Stimulated activated CD4-positive, alpha-beta T cell treated with anti-CD3 and anti-CD28 coated beads, Interleukin-15, amount 100 ng/mL, for 24 hours (primary cell): ENCODE measurements at places on chromosomes 2 and 18.

DNA sequence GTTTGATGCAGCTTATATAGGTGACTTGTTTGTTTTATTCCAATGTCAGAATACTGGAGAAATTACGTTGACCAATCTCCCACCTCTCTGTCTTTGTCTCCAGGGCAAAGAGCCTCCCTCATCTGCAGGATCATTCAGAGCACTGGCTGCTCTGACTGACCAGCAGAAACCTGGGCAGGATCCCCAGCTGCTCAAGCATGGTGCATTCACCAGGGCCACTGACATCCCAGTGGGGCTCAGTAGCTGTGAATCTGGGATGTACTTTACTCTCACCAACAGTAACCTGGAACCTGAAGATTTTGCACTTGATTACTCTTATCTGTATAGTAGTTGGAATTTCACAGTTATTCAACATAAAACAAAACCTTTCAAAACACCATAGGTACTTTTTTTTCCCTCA lies 235.9 kb downstream of the ANKRD36 start:
- no peak for DNase-seq

- DNase-seq, result no peak
These were observed 632.5 kb downstream of the SUCLG1 start for GRCh38 chr2:83826577-83826976.

GRCh38 chr2:5841126-5841525 lies 148.9 kb downstream of the SOX11 start:
- DNase-seq, result no peak

DNA sequence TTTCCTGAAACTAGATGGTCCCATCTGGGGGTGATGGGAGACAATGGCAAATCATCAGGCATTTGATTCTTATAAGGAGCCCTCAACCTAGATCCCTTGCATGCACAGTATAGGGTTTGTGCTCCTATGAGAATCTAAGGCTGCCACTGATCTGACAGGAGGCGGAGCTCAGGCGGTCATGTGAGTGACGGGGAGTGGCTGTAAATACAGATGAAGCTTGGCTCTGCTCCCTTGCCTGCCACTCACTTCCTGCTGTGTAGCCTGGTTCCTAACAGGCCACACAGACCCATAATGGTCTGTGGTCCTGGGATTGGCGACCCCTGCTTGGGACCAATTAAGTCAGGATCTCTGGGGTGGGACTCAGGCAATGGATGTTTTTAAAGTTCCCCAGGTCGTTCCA lies 293.4 kb downstream of the ZNF521 start:
- DNase-seq, result no peak

- no peak for DNase-seq
These were observed 26.9 kb upstream of the ASAP2 start for GRCh38 chr2:9179572-9180201.

GRCh38 chr2:190500054-190500502 lies 34.4 kb downstream of the NEMP2 start:
- DNase-seq, result no peak

- DNase-seq, result no peak
These were observed 330.5 kb downstream of the DYSF start for GRCh38 chr2:71783815-71784214.

DNA sequence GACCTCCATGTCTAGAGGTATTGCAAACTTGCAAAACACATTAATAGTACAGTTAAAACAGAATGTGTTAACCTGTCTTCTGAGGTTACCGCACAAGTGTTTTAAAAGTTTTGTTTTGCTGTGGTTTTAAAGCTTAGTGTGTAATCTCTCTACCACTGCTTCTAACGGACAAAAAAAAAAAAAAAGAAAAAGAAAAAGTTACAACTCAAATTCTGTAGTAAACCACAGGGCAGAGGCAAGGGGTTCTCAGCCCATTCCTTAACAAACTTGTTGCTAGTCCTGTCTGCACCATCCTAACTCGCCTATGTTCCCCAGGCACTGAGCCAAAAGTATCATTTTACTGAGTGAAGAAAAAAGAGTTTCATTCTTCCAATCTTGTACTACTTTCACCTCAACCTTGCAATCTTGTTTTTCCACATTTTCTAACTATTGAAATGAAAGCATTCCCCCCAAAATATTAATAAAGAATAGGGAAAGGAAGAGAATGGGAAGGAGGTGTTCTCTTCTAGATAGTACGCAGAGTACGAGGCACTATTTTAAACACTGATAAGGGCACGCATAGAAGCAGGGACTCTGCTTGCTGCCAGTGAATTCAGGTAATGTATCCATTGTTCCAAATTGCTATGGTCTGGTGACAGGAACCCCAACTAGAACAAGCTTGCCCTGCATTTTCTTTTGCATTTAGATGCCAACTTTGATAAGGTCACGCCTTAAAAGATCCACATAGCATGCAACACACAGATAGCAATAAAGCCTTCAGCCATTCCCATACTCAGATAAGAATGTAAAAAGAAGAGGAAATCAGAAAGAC lies 47.1 kb downstream of the IKZF2 start:
- DNase-seq, result no peak

DNA sequence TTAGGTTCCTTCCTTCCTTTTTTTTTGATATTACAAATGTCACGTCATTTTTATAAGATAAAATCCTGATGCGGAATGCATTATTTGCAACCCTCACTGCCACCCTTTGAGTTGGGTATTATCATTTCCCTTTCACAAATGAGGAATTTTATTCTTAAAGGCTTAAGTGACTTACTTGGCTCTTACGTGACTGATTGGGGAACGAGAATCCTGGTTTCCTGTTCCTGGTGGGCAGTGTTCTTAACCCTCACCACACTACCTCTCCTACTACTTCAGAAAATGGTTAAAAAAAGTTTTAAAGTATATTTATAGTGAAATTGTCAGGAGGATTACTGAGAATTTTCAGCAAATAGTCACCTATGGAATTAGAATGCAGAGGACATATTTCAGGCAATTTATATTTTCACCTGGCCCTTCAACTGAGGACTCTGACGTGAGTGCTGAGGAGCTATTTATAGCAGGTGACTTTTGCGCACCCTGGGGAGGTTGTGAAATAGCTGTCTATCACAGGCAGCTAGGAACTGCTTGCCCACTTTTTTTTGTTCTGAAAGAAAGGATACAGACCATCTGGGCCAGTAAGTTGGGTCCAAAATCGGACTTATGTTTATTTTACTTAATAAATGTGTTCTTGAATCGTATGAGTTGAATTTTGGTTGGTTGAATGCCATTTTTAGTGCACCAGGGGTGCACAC lies 18.7 kb upstream of the RASGRP3 start:
- no peak for DNase-seq

DNA sequence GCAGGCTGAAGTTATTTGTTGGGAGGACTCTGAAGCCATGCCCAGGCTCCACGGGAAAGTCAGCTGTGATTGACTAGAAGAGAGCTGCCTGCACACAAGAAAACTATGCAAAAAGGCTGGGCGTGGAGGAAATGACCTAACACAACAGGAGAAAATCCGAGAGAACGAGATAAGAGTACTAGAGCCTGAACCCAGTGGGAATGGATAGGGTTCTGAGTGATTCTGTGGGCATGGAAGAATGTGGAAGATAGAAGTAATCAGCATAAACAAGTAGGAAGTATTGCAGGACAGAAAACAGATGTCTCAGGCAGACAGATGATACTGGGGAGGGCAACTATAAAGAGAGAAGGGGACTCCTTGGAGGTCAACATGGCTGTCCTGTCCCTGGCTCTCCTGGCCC lies 12.1 kb upstream of the COPS8 start:
- no peak for DNase-seq

DNA sequence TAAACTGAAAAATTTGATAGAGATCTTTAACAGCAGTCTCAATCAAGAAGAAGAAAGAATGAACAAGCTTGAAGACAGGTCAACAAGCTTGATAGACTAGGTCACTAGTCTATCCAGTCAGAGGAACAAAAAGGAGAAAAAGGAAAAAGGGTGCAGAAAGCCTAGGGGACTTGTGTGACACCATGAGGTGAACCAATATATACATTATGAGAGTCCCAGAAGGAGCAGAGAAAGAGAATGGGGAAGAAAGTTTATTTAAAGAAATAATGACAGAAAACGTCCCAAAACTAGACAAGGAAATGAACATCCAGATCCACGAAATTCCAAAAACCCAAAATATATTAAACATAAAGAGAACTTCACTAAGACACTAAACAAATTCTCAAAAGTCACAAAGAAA lies 84.5 kb downstream of the VAPA start:
- DNase-seq, result no peak

GRCh38 chr2:75790121-75790813 lies 79.6 kb upstream of the GCFC2 start:
- DNase-seq, result no peak

DNA sequence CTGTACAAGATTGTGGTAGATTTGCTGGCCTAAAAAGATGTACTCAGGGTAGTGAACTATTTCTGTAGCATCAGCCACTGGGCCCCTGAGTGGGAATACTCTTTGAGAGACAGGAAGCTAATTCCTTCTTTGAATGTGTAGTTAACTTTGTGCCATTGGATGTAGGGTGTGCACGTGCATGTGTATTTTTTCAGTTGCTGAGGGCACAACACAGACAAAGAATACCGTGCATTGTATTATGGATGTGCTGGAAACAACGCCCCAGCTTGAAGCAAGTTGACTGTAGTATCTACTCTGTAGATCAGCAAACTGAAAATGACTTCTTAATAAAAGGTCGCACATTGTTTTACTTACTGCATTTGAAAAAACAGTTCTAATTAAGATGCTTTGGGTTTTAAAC lies 14.1 kb downstream of the CRIM1 start:
- DNase-seq, result no peak
